Kidney (tissue), 22 donors: ENCODE measurements at places on chromosomes 4 and X. TPM values are rescaled to one million over a fixed set of nuclear protein-coding genes. Genes with fewer than 3 reads are reported as not detected.

The GPM6B gene
- total RNA-seq = 16.0 TPM

The PNMA6F gene
- not detected for total RNA-seq

The FAM184B gene
- total RNA-seq = 0.09 TPM

The TCP11X2 gene
- not detected for total RNA-seq

The ADAMTS3 gene
- total RNA-seq = 4.2 TPM
